PC-9 (cell line): ENCODE measurements at places on chromosomes 13 and 19. TPM values are rescaled to one million over a fixed set of nuclear protein-coding genes. Genes with fewer than 3 reads are reported as not detected.

TEX29 gene
- not detected in 2 replicates for total RNA-seq

MED25 gene
- 92.2 and 99.6 TPM in 2 replicates for total RNA-seq

STOML3 gene
- not detected in 2 replicates for total RNA-seq

SERPINE3 gene
- total RNA-seq = not detected in 2 replicates

GRCh38 chr13:47546391-47547225 lies 454.5 kb downstream of the SUCLA2 start:
- H3K27me3 ChIP-seq = no peaks in the 10 kb centered on the region
- H3K4me1 ChIP-seq = no peaks in the 10 kb centered on the region
- no peak overlapping the region for H3K27ac ChIP-seq
- no peaks in the 10 kb centered on the region for H3K36me3 ChIP-seq

- H3K4me3 ChIP-seq = no peak overlapping the region
- no peaks in the 10 kb centered on the region for H3K4me1 ChIP-seq
- DNase-seq = no peak
- no peak overlapping the region for H3K27ac ChIP-seq
- H3K27me3 ChIP-seq = no peaks in the 10 kb centered on the region
- no peaks in the 10 kb centered on the region for H3K36me3 ChIP-seq
Observed at GRCh38 chr19:40233811-40234389, 7.4 kb upstream of the CCNP start.

- no peaks in the 10 kb centered on the region for H3K36me3 ChIP-seq
- no peaks in the 10 kb centered on the region for H3K27me3 ChIP-seq
- DNase-seq = no peak
- 0 out of 2 replicates have a peak, but pooled peaks cover 6% of the 10 kb centered on the region for H3K4me1 ChIP-seq
- H3K4me3 ChIP-seq = no peak overlapping the region
Observed at GRCh38 chr13:32923725-32924124, 92.5 kb upstream of the KL start.

- no peak for DNase-seq
- H3K27me3 ChIP-seq = peaks cover 63% of the 10 kb centered on the region
- H3K27ac ChIP-seq = no peak overlapping the region
- peaks cover 13% of the 10 kb centered on the region; the same call in 1 of the 2 replicates for H3K4me1 ChIP-seq
- no peak overlapping the region for H3K4me3 ChIP-seq
Observed at GRCh38 chr19:13398780-13399726, 107.2 kb downstream of the CACNA1A start.

DNA sequence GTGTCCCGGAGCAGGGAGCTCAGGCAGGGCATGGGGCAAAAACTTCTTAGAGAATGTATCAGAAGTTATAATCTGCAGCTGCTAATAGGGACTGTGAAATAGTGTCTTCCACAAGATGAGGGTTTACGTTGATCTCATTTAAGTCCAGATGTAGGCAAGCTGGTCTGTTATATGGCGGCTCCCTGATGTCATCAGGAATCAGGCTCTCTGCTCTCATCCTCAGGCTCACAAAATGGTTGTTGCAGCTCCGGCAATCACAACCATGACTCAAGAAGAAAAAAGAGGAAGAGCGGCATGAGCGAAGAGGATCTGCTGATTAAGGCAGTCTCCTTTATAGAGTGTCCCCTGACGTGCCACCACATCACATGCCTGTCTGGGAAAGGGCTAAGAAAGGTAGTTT lies 191.3 kb downstream of the KLF5 start:
- DNase-seq = no peak
- no peaks in the 10 kb centered on the region for H3K36me3 ChIP-seq
- H3K27me3 ChIP-seq = no peaks in the 10 kb centered on the region
- no peak overlapping the region for H3K27ac ChIP-seq

DNA sequence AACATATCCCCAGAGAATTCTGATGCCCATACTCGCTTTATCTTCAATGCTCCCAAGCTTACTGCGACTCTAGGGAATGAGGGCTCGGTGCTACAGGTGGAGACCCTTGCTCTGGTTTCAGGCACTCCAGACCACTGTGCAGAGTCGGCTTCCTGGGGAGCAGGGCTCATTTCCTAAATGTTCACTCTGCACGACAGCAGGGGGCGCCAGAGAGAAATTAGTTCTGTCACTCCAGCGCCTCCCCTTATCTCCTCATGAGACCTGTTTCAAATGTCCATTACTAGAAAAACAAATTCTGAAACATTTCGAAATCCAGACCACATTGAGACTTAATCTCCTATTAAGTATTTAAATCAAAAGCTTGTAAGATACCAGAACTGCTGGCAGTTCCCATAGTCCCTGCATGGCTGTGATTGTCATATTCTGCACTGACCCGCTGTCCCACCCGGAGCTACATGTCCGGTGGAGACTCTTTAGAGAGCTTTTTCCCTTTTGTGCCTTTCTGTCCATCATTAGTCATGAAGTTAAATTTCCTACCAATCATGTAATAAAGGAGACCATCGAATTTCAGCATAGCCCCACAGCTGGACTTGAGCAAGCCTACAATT lies 22.4 kb downstream of the EPSTI1 start:
- no peaks in the 10 kb centered on the region for H3K27me3 ChIP-seq
- H3K36me3 ChIP-seq = no peaks in the 10 kb centered on the region
- DNase-seq = peak; percentile 57

- peaks cover 32% of the 10 kb centered on the region for H3K4me1 ChIP-seq
- H3K36me3 ChIP-seq = no peaks in the 10 kb centered on the region
- H3K27me3 ChIP-seq = no peaks in the 10 kb centered on the region
- DNase-seq = no peak
- peak overlapping the region; percentile 71; the same call in 1 of the 2 replicates for H3K27ac ChIP-seq
Observed at GRCh38 chr13:49110913-49111170, 109.3 kb upstream of the MLNR start.

GRCh38 chr13:50403311-50403710 lies 388.1 kb downstream of the KCNRG start:
- H3K36me3 ChIP-seq = no peaks in the 10 kb centered on the region
- no peak overlapping the region for H3K4me3 ChIP-seq
- no peaks in the 10 kb centered on the region for H3K27me3 ChIP-seq
- no peak overlapping the region for H3K27ac ChIP-seq
- no peaks in the 10 kb centered on the region; the same call in 1 of the 2 replicates for H3K4me1 ChIP-seq

GRCh38 chr13:86725105-86725504 lies 925.9 kb upstream of the SLITRK6 start:
- H3K27ac ChIP-seq = no peak overlapping the region
- no peaks in the 10 kb centered on the region for H3K36me3 ChIP-seq
- H3K4me3 ChIP-seq = no peak overlapping the region
- H3K4me1 ChIP-seq = no peaks in the 10 kb centered on the region
